ENCODE measurements at places on chromosomes 11 and 22.

DNA sequence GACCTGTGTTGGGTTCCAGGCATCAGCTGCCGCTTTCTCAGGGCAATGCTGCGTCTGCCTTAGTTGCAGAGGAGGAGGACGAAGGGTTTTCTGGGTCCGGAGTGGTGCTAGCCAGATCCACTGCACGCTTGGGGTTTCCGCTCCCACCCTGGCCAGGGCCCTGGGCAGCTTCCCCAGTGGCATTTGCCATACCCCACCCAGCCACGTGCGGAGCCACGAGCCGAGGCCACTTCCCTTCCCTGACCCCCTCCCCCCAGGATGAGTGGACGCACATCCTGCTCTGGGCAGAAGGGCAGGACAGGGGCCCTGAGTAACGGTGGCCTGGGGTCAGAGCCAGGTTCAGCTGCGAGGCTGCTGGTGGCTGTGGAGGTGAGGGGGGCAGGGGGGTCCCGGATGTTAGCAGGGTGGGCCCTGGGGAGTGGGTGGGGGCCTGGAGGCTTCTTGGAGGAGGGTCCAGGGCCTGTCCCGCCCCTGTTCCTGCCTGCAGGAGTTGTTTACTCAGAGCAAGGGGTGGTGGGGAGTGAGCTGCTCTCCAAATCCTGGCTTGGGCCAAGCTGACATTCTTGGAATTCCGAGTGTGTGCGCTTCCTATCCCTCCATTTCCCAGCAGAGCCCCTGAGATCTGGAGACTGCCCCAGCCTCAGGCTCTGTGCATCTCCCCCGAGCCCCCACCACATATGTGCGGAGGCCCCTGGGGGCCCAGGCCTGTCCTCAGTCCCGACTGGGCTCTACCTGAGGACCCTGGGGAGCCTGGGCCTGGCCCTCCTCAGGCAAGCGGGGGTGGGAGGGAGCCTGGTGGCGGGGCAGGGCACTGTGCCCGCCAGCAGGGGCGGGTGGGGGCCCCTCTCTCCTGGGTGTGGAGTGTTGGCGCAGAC is 1.4 kb downstream of the TSPAN4 start:
- DNase-seq = peak; percentile 89

GRCh38 chr22:30043161-30043560 is 37.1 kb upstream of the HORMAD2 start:
- DNase-seq = no peak

DNA sequence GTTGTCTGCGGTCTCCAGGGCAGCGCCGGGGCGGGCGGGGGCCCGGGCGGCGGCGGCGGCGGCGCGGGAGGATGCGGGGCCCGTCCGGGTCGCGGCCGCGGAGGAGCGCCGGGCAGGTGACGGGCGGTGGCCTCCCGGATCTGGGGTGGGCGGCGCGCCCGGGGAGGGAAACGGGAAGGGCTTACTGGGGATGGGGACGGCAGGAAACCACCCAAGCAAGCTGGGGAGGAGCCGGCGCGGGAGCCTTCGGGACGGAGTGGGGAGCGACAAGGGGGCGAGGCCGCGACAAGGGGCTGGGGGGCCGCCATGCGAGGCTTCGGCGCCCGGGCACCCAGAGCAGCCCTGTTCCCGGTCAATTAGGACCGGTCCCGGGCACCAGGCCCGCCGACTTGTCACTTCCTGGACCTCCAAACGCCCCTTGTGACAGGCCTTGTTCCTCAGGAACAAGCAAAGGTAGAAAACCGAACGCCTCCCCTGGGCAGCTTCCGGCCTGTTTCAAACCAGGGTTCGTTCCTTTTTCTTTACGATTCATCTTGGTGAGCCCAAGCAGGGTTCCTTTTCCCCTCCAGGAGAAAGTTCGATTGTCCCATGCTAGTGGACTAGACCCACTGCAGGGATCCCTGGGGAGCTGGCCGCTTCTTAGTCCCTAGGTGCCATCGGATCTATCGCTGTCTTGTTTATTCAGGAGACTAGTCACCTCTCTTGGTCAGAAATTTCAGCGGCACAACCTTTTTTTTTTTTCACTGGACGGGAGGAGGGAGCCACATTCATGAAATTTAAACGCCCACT is 492 bp downstream of the JHY start:
- DNase-seq = peak; percentile 82

DNA sequence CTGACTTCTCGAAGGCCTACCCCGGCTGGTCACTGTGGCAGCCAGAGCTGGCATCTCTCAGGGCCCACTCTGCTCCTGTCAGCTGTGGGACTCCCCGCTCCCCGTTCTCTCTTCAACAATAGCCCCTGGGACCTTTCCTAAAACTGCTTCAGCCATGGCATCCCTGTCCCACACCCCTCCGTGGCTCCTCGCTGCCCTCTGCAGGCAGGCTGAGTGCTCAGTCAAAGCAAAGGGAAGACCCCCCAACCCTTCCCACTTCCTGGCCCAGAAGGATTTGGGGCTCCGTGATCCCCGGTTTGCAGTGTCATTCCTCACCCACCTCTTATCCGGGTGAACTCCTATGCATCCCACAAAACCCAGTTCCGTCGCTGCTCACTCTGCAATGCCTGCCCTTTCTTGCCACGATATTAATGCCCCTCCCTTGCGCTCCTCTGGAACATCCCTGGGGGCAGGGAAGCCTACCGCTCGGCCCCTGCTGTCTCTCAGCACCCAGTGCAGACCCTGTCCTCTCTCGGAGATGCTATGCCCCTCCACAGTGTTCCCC is 1.6 kb upstream of the TH start:
- no peak for DNase-seq

DNA sequence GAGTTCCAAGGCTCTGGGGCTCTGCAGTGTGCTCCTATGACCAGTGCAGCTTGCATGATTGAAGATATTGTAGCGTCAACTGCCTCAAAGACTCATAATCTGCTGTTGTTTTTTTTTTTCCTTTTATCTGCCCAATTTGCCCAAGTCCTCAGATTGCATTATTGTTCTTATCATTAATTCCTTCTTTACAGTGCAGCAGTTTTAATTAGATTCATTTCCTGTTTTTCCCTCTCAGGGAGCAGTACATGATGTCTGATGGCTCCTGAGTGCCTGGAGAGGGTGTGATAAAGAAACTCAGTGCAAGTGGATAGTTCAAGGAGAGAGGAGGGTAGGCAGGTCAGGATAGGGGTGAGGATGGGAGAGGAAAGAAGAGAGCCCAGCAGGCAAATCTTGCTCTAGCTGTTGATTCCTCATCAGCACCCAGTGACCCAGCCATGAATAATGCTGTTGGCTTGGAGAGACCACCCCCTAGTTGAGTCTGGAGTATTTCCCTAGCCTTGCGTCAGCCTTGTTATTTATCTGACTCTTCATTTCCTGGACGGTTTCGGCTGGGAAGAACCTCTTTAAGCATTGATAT is 219.6 kb upstream of the SESN3 start:
- no peak for DNase-seq

DNA sequence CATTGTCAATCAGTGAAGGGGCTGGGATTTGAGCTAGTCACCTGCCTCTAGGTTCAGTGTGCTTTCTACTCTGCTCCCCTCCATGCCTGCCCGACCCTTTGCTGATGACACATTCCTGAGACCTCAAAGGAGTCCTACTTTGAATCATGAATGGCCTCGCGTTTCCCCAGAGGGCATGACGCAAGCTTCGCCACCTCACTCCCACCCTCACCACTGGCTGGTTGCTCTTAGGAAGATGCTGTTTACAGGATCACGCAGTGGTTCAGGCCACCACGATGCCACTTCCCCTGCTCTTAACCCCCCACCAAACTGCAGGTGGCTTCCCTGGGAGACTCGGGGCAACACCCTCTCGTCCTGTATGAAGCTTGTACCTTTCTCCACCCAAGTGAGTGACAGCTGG is 62.9 kb upstream of the B3GAT1 start:
- no peak for DNase-seq

GRCh38 chr11:33774736-33775466 is 581 bp upstream of the FBXO3 start:
- no peak for DNase-seq

- peak; percentile 42 for DNase-seq
Observed at GRCh38 chr22:39514373-39514973, 5.9 kb upstream of the ATF4 start.

DNA sequence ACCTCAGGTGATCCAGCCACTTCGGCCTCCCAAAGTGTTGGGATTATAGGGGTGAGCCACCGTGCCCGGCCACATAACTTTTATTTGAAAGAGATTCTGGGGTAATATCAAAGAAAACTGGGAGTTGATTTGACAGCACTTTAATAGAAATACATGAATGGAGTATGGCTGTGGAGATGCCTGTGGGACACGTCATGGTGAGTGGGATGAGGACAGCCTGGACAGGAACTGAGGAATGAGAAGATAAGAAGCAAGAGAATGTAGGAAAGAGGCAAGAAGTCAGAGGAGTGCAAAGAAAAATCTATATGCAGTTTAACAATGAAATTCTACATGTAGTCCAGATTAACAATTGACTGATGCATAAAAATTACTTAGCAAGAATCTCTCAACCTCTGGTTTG is 31.0 kb downstream of the SLC22A6 start:
- no peak for DNase-seq

DNA sequence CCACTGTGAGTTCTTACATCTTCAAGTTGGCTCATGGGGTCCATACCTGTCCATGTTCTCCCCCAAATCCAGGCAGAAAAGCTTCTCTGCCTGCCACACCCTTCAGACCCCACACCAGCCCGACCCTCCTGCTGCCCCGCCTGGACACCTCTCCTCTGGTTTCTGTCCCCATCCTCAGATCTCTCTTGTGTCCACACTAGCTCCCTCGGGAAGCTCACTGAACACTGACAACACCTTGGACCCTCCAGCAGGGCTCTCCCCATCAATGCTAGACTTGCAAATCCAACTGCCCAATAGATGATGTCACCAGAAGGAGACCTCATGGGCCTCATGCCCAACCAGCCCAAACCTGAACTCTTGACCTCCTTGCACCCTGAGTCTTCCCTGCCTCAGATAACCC is 2.9 kb downstream of the SCARF2 start:
- DNase-seq = no peak

GRCh38 chr11:79691445-79691844 is 250.6 kb upstream of the TENM4 start:
- DNase-seq = no peak

DNA sequence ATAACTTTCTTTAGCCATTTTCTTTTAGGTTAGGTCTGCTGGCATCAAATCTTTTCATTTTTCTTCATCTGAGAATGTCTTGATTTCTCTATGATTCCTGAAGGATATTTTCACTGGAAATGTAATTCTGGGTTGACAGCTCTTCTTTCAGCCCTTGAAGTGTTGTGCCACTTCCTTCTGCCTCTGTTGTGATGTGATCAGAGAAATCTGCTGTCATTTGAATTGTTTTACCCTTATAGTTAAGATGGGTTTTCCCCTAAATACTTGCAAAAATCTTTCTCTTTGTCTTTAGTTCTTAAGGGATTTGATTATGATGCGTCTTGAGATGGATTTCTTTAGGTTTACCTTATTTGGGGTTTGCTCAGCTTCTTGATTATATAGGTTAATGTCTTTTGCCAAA is 23.0 kb downstream of the USP47 start:
- DNase-seq = no peak

- no peak for DNase-seq
Observed at GRCh38 chr11:74479732-74480123, 12.4 kb upstream of the KCNE3 start.
